ENCODE measurements at places on chromosomes 3 and 15.

- no peak for DNase-seq
These were observed 2.7 kb upstream of the KNSTRN start for GRCh38 chr15:40379853-40380252.

DNA sequence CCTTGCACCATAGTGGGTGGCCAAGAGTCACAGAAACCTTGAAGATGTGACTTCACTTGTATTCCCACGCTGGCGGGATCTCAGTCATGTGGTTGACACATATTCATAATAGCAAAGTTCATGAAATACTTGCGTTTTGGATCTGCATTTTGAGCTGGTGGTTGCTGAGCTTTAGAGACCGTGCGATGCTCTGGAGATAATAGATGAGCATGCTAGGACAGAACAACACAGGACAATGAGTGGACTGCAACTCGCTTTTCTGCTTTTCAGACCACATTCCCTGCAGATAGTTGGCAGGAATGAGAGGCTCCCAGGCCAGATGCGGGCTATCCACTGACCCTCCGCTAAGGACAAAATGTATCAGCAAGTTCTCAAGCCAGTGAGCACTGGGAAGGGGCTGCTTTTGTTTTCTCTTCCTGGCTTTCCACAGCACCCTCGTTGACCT, 13.8 kb upstream of the STARD5 start:
- peak; percentile 46 for DNase-seq

- DNase-seq: no peak
These were observed 18.3 kb downstream of the LMCD1 start for GRCh38 chr3:8519774-8520448.

- DNase-seq: no peak
These were observed 106.8 kb downstream of the FOXB1 start for GRCh38 chr15:60110909-60111308.

DNA sequence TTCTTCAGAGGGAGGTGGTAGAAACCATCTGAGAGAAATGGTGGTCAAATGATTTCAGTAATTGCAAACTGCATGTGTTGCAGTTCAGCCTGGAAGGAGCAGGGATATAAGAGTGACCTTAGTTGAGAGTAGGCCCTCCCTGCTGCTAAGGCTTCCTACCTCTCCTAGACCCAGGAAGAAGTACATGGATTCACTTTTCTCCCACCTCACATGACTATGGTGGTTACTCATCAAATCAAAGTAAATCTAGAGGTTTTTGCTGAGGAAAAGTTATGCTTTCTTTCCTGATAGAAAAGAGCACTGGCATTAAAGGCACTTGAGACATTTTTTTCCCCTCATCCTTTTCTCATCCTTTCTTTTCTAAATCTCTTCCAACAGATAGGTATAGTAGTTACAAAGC, 43.2 kb upstream of the LEKR1 start:
- no peak for DNase-seq

- no peak for DNase-seq
These were observed 365.5 kb downstream of the SHQ1 start for GRCh38 chr3:72482589-72483321.

DNA sequence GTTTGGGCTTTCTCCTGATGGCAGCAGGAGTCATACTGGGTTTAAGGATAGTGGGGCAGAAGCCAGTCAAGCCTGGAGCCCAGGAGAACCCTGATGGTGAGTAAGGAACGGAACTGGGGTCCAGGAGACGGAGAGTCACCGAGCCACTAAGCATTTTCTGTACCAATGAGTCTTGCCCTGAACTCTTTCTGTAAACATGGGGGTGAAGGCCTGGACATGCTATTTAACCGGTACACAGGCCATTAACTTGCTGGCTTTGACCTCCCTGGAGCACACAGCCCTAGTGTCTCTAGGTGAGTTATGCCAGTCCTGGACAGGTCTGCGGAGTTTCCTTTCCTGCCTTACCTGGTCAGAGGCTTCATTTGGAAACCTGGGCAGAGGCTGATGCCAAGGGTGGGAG, 3.9 kb downstream of the SLC6A6 start:
- no peak for DNase-seq

DNA sequence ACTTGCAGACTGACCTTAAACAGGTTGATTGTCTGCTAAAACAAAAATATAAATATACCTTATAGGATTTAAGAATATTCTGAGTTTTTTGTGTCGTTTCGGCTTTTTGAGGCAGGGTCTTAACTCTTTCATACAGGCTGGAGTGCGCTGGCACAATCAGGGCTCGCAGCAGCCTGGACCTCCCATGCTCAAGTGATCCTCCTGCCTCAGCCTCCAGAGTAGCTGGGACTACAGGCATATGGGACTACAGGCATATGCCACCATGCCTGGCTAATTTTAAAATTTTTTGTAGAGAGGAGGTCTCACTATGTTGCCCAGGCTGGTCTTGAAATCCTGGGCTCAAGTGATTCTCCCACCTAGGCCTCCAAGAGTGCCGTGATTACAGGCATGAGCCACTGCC, 113.9 kb downstream of the TCF12 start:
- DNase-seq: no peak

- DNase-seq: no peak
These were observed 38.8 kb downstream of the TM2D3 start for GRCh38 chr15:101613130-101614000.

- DNase-seq: no peak
These were observed 62.2 kb downstream of the ABHD5 start for GRCh38 chr3:43752905-43753304.

GRCh38 chr3:19487386-19487785, 339.1 kb downstream of the KCNH8 start:
- DNase-seq: no peak

DNA sequence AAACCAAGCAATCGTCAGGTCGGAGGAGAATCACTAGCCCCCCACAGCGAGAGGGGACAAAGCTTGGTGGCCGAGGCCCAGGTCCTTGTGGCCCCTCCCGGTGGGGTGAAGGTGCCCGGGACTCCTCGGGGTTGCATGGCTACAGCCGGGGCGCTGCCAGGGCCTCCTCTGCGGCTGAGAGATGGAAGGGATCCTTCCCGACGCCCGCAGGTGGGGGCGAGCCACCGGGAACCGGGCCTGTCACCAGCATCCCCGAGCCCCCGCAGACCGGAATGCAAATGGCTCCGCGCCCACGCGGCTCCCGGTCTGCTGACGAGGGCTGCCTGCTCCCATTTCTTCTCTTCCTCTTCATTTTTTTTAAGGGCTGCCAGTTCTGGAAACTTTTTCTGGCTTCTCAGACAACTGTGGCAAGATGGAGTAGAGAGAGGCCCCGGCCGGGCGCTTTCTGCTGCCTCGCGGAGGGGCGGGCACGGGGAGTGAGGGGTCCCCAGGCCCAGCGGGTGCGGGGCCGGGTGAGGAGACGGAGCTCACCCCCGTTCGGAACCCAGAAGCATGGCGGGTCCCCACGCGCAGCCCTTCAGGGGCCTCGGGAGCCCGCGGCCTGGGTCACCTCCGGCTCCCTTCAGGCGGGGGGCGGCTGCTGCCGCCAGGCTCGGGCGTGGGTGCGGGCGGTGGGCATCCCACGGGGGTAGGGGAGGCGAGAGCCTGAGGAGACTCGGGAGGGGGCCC, 27.5 kb downstream of the MELTF start:
- DNase-seq: no peak

- no peak for DNase-seq
These were observed 634.0 kb upstream of the BCHE start for GRCh38 chr3:166471074-166471767.

- no peak for DNase-seq
These were observed 10.6 kb downstream of the LRIG1 start for GRCh38 chr3:66490214-66490613.

GRCh38 chr3:127637546-127637945, 8.6 kb downstream of the PODXL2 start:
- DNase-seq: no peak

- DNase-seq: no peak
These were observed 169.1 kb upstream of the SEMA6D start for GRCh38 chr15:47548231-47548630.

DNA sequence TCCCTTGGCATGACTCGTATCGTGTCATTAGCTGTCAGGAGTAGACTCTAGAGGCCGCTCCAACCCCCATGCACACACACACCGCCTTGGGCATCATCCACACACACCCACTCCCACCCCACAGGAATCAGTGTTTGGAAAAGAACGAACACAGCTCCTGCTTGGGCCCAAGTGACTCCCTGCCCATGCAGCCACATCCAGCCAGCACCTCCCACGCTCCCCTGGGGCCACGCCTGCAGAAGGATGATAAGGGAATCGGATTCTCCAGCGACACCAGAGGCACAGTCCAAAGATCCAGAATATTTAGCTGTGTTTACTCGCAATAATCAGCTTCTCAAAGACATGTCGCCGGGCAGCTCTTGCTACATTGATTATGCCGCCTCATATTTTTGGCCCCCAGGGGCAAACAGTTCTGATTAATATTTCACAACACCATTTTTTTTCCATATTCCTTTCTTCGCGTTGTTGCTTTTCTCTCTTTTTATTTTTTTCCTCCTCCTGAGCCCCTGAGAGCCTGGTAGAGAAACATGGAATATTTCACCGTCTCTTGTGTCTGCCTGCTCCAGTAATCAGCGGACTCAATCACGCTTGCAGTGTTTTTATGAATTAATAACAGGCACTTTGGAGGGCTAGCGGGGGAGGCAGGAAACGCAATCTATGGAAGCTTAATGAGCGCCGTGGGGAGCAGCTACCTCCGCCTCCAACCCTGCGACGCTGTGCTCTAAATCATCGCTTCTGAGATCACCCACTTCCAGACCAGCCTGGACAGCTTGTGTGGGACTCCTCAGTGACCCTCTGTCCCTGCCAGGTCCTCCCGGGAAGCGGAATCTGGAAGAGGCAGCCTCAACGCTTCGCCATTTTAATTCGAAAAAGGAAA, 221.4 kb downstream of the TLE3 start:
- no peak for DNase-seq

GRCh38 chr3:22942981-22943380, 260.1 kb upstream of the UBE2E2 start:
- DNase-seq: no peak

DNA sequence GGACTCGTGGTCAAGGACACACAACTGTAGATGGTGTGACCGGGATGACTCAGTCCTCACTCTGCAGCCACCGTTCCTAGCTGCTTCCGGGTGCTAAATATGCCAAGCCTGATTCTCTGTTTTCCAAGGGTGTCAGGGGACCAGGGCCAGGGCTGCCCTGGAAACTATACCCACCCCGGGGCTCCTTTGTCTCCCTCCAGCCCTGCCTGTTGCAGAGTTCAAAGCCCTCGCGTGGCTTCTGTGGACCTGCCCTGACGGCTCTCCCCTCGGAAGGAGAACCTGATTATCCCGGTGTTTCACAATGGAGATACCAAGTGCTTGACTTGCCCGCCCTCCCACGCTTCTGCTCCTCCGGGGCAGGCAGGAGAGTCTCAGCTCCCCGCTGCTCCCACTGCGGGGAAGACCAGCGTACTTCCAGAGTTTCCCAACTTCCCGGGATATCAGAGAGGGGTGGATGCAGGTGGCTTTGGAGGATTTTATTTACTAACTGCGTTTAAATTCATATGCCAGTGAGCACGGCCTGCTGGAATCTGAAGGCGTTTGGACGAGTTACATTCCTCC, 125.0 kb downstream of the ASB7 start:
- peak; percentile 77 for DNase-seq

GRCh38 chr15:67463488-67463887, 57.4 kb upstream of the C15orf61 start:
- no peak for DNase-seq

- DNase-seq: no peak
These were observed 349.6 kb downstream of the ZIC1 start for GRCh38 chr3:147758771-147759170.

DNA sequence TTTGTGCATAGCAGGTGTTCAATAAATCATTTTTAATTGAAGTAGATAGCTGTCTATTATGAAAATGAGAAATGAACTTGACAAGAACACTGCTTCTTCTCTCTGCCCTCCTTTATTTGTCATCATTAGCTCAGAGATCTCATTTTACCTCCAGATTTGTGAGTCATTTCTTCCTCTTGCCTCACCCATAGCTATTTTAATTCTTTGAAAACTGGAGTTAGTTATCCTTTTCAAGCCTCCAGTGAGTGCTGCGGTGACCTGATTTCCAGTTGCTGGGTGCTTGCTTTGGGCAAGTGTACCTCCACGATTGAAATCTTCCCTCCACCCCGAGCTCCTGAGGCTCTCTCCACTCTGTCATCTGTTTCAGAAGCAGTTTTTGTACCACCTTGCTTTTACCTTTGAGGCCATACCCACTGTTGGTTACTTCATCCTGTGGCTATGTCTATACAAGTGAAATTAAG, 114.6 kb downstream of the NFKBIZ start:
- DNase-seq: no peak

DNA sequence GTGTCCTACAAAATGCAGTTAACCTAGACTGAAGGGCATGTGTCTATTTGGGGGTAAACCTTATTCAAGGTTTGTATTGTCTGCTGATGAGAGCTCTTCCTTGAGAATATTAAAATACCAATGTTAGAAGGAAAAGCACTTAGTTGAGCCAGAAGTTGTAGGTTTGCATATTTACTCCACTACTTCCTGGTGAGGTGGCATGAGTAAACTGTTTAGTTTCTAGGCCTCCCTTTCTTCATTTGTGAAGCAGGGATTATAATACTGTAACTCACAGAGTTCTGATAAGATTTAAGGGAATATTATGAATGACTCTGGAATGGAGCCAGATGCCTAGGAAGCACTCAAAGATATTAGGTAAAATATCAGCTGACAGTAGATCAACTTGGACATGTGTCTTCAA, 46.7 kb downstream of the CD200R1L start:
- no peak for DNase-seq

DNA sequence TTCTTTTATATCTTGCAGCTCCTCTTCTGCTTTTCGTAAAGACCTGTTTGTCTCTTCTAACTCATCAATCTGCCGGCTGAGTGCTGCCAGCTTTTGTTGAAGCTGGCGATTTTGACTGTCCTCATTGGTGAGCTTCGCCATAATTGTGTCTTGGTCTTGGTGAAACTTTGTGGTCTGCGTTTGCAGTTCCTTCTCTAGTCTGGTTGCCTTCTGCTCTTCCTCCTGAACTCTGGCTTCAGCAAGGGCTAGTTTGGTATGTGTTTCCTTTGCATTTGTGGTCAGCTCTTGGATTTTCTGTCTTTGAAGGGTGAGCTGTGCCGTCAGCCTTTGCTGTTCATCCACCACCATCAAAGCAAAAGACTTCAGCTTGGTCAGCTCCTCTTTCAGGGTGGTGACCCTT, 32.9 kb downstream of the CMSS1 start:
- DNase-seq: no peak

GRCh38 chr15:44525018-44525417, 11.9 kb upstream of the EIF3J start:
- no peak for DNase-seq

- no peak for DNase-seq
These were observed 56.5 kb downstream of the ST6GAL1 start for GRCh38 chr3:186986816-186987215.

GRCh38 chr3:47431225-47431624, 44.5 kb downstream of the SCAP start:
- DNase-seq: peak; percentile 2

DNA sequence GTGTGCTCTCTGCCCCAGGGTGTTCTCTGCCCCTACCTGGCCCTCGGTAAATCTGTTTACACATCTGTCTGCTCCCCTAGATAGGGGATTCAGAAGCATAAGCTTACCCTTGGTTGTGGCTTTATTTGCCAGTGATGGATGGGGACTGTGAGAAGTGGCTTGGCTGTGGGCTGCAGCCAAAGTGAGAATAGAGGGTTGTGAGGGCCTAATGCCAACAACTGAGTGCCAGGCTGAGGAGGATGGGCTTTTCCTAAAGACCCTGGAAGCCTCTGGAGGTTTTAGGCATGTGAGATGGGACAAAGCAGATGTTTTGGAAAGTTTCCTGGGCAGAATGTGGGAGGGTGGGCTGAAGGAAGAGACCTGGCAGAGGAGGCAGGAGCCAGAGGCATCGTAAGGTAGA, 15.4 kb upstream of the APEH start:
- no peak for DNase-seq

Data from osteocyte (in vitro differentiated cells).